ENCODE measurements at places on chromosomes 6 and 20.

GRCh38 chr6:118752803-118753202, 101.4 kb upstream of the CEP85L start:
- DNase-seq, result no peak

DNA sequence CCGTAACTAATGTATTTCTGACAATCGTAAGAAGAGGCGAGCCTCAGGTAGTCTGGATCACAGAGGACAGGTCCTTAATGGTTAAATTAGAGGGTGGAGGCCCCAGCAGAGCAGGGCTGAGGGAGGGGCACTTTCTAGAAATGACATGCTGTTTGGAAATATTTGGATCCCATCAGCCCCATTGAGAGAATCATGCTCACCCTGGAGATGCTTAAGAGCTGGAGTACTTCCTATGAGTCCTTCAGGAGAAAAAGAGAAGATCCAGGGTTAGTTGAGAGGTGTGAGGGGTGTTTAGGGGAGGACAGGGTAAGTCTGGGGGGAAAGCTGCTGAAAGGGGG, 123.0 kb downstream of the TCP11 start:
- DNase-seq, result no peak

GRCh38 chr6:106785298-106785697, 155.9 kb downstream of the QRSL1 start:
- DNase-seq, result no peak

DNA sequence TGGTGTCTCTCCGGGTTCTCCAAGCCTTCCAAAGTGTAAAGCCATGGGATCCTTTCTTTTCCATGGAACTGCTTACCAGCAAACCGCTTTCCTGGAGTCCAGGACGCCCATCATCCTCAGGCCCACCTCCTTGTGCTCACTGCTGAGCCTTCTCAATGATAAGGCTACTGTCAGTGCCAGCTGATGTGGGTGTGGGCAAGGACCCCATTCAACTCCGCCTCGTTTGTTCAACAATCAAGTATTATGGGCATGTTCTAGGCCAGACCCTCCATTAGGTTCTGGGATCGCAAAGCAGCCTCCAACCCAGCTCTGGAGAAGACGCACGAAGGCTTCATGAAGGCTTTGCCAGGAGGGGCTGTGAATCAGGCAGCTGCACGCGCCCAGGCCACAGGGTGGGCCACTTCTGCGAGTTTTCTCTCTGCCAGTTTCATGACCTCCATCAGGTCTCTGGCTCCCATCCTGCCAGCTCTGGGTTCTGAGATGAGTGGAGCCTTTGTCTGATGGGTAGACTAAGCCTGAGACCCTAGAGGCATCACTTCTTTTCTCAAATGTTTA, 177.1 kb downstream of the MRPL14 start:
- no peak for DNase-seq

DNA sequence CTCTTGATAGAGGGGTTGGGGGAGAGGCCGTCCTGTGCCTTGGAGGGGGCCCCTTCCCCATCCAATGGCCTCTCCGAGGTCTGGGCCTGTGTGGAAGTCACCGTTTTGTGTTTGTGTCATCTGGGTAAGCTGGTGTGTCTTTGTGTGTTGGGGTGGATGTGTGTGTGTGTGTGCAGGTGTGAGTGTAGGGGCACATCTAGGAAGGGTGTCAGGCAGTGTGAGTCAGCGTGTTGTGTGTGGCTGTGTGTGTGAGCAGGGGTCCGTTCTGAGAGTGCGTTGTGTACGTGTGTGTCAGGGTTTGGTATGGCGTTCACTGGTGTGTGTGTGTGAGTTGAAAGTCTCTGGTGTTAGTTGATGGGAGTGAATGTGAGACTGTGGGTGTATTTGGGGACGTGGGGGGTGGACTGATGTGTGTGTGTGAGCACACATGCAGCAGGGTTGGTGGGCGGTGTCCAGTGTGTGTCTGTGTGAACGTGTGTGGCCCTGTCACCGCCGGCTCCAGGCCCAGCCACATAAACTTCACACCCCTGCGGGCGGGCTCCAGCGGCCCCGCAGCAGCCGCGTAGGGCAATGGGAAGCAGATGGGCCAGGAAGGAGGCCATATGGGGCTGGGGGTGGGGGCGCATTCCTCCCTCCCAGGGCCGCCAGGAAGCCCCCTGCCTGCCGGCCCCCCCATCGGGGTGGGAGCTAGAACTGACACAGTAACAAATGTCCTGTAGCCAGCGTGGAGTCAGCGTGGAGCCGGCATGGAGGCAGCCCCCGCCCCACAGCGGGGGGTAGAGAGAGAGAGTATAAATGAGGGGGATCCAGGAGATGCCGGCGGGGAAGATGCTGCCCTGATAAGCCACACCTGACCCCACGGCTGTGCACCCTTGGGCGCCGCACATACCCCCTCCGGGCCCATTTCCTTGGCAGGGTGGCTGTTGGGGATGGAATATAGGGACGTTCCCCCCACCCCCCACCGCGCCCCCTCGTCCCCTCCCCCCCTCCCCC, 32.1 kb downstream of the SNAI1 start:
- DNase-seq, result no peak

DNA sequence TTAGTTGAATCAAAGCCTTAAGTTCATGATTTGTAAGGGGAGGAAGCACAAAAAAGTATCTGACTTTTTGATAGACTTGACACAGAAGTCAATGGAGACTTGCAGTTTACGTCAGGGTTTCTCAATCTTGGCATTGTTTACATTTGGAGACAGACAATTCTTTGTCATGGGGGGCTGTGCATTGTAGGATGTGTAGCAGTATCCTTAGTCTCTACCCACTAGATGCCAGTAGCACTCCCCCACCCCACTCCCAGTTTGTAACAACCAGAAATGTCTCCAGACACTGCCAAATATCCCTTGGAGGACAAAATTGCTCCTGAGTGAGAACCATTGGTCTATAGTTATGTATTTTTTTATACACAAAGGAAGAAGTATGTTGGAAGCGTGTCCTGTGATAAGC, 434.1 kb downstream of the RFPL4B start:
- DNase-seq, result no peak

GRCh38 chr6:34602318-34603111, 46.4 kb upstream of the SPDEF start:
- DNase-seq, result peak; percentile 45

All from NCI-H1092 (cell line).